Foreskin keratinocyte (primary cell): ENCODE measurements at places on chromosomes 1 and 21. TPM values are rescaled to one million over a fixed set of nuclear protein-coding genes. Genes with fewer than 3 reads are reported as not detected.

PRKAA2 gene
- 0.18 and 0.20 TPM in 2 replicates for total RNA-seq

ZNF697 gene
- 6.7 and 7.7 TPM in 2 replicates for total RNA-seq

EPHA10 gene
- not detected in 2 replicates for total RNA-seq

KCNK1 gene
- 13.9 and 15.4 TPM in 2 replicates for total RNA-seq

VWA5B1 gene
- total RNA-seq, result not detected in 2 replicates

RAP1GAP gene
- 0.63 and 1.0 TPM in 2 replicates for total RNA-seq

LRIG2 gene
- 9.2 and 9.5 TPM in 2 replicates for total RNA-seq

S100A3 gene
- 14.3 and 18.5 TPM in 2 replicates for total RNA-seq

TMOD4 gene
- 0.65 and 0.88 TPM in 2 replicates for total RNA-seq

OR2T2 gene
- not detected in 2 replicates for total RNA-seq

OPRD1 gene
- total RNA-seq, result not detected in 2 replicates

ST6GALNAC3 gene
- total RNA-seq, result 0.07 and 0.24 TPM in 2 replicates

GBP4 gene
- 0.14 and 0.21 TPM in 2 replicates for total RNA-seq

ELF3 gene
- total RNA-seq, result 0.04 and 0.07 TPM in 2 replicates

MYOCOS gene
- total RNA-seq, result 0.07 TPM in 1 of 2 replicates, not detected in the other

KLHL21 gene
- 41.8 and 52.0 TPM in 2 replicates for total RNA-seq

TSSK3 gene
- 0.65 TPM in 1 of 2 replicates, not detected in the other for total RNA-seq

ANGEL2 gene
- total RNA-seq, result 26.9 and 27.7 TPM in 2 replicates

CLDN17 gene
- total RNA-seq, result 0.07 TPM in 1 of 2 replicates, not detected in the other

ESPN gene
- 1.5 and 2.1 TPM in 2 replicates for total RNA-seq

FAM78B gene
- 0.07 TPM in 1 of 2 replicates, not detected in the other for total RNA-seq

HSPA6 gene
- 0.28 and 0.37 TPM in 2 replicates for total RNA-seq

MEX3A gene
- total RNA-seq, result 3.5 and 4.1 TPM in 2 replicates

GFI1 gene
- 0.07 and 0.10 TPM in 2 replicates for total RNA-seq

PRSS38 gene
- total RNA-seq, result not detected in 2 replicates

TMPRSS15 gene
- not detected in 2 replicates for total RNA-seq
